Smooth muscle cell of bladder (primary cell): ENCODE measurements at places on chromosomes 4 and X. TPM values are rescaled to one million over a fixed set of nuclear protein-coding genes. Genes with fewer than 3 reads are reported as not detected.

Gene BEND4
- 0.09 TPM in 1 of 2 replicates, not detected in the other for total RNA-seq

Gene CXCL8
- total RNA-seq = 29.5 and 107 TPM in 2 replicates

Gene ARMCX6
- 25.2 and 29.9 TPM in 2 replicates for total RNA-seq

Gene ARHGEF9
- total RNA-seq = 10.4 and 12.5 TPM in 2 replicates

Gene PRR32
- not detected in 2 replicates for total RNA-seq

Gene AFF2
- under 0.01 TPM in 1 of 2 replicates, not detected in the other for total RNA-seq

Gene FLNA
- 1,760 and 2,009 TPM in 2 replicates for total RNA-seq

Gene VAMP7
- 32.5 and 42.8 TPM in 2 replicates for total RNA-seq

Gene ZNF630
- total RNA-seq = 1.7 and 2.1 TPM in 2 replicates

Gene HDX
- total RNA-seq = 3.5 and 5.7 TPM in 2 replicates

Gene SPIN2A
- 0.57 and 1.0 TPM in 2 replicates for total RNA-seq

Gene RTL3
- total RNA-seq = not detected in 2 replicates

Gene CHRDL1
- 0.14 and 0.46 TPM in 2 replicates for total RNA-seq

Gene TMEM35A
- 3.1 and 3.4 TPM in 2 replicates for total RNA-seq

Gene STARD8
- total RNA-seq = 0.43 and 1.3 TPM in 2 replicates

Gene SPANXD
- total RNA-seq = not detected in 2 replicates

Gene FAM149A
- 5.3 and 7.0 TPM in 2 replicates for total RNA-seq

Gene ARHGAP6
- total RNA-seq = 2.4 and 8.7 TPM in 2 replicates

Gene FAM241A
- total RNA-seq = 0.85 and 0.92 TPM in 2 replicates

Gene GAK
- 49.6 and 59.4 TPM in 2 replicates for total RNA-seq

Gene POU4F2
- not detected in 2 replicates for total RNA-seq

Gene PSAPL1
- not detected in 2 replicates for total RNA-seq

Gene DTHD1
- total RNA-seq = not detected in 2 replicates

Gene NEXMIF
- under 0.01 and 0.09 TPM in 2 replicates for total RNA-seq

Gene SSX1
- 0.18 TPM in 1 of 2 replicates, not detected in the other for total RNA-seq

Gene RAB39B
- total RNA-seq = 0.83 and 0.85 TPM in 2 replicates

Gene BEX4
- 15.6 and 29.9 TPM in 2 replicates for total RNA-seq

Gene TEX13D
- total RNA-seq = not detected in 2 replicates

Gene AASDH
- total RNA-seq = 14.1 and 17.4 TPM in 2 replicates
